B cell (primary cell): ENCODE measurements at places on chromosomes 5 and 9.

GRCh38 chr5:103490030-103490739 is 72.4 kb downstream of the NUDT12 start:
- H3K36me3 ChIP-seq: no peaks in the 10 kb centered on the region
- H3K4me1 ChIP-seq: no peaks in the 10 kb centered on the region

DNA sequence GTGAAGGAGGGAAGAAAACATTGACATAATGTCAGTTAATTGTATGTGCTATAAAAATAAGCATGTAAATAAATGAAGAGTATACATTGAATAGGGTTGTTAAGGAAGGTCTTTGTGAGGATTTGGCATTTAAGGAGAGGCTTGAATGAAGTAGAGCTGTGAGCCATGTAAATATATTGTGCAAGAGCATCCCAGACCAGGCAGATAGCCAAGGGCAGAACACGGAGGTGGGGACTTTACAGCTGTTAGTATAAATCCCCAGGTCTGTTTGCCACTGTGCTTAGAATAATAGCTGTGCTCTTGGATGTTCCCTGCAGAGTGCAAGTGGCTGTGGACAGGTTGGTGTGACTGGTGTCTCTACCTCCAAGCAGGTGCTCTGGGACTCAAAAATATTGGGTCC is 211.7 kb downstream of the LRRC70 start:
- no peak overlapping the region for H3K4me3 ChIP-seq
- no peaks in the 10 kb centered on the region for H3K36me3 ChIP-seq
- H3K4me1 ChIP-seq: no peaks in the 10 kb centered on the region
- no peak overlapping the region for H3K27ac ChIP-seq

DNA sequence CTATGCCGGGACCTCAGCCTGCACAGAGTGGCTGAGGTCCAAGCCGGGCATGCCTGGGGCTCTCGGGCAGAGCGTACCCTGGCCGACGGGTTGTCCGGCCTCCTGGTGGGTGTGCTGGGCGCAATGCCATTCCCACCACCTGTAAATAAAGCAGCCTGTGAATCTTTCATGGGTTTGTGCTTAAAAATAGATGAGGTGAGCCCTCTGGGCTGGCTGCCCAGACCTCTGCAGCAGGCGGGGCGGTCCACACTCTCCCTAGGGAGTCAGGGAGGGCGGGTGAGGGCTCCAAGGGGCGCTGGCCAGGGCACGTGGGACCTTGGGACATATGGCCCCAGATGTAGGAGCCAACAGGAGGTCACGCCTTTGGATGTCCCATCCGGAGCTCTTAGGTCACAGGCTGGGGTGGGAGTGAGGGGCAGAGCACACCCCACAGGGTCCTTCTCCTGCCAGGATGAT is 3.6 kb upstream of the AGPAT2 start:
- peaks cover 21% of the 10 kb centered on the region for H3K4me1 ChIP-seq
- no peaks in the 10 kb centered on the region for H3K27me3 ChIP-seq
- no peaks in the 10 kb centered on the region for H3K36me3 ChIP-seq

- peaks cover 44% of the 10 kb centered on the region for H3K4me1 ChIP-seq
- no peak overlapping the region for H3K4me3 ChIP-seq
- peak overlapping the region; percentile 32 for H3K27ac ChIP-seq
- H3K27me3 ChIP-seq: no peaks in the 10 kb centered on the region
- no peaks in the 10 kb centered on the region for H3K36me3 ChIP-seq
Measured at GRCh38 chr9:3473405-3473804, 52.4 kb downstream of the RFX3 start.

DNA sequence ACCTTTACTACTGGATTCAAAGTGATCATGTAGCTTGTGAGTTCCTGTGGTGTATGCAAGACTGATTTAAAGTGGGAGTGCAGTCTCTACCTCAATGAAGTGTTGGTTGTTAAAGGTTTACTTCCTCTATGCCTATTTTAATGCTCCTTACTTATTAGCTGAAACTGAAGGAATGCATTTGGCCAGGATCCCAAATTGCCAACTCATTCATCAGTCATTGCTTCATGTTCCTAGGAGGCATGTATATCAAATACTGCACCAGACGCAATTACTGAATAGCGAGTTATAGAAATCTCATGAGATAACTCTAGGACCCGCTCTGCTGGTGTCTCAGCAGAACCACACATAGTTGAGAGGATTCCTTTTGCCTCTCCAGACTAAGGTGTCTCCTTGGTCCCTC is 143.0 kb upstream of the RPS23 start:
- no peak for DNase-seq
- H3K27ac ChIP-seq: no peak overlapping the region
- H3K4me3 ChIP-seq: no peak overlapping the region
- H3K36me3 ChIP-seq: no peaks in the 10 kb centered on the region
- no peaks in the 10 kb centered on the region for H3K4me1 ChIP-seq

- H3K27ac ChIP-seq: no peak overlapping the region
- no peak overlapping the region for H3K4me3 ChIP-seq
- peak; percentile 50 for DNase-seq
- H3K4me1 ChIP-seq: peaks cover 42% of the 10 kb centered on the region
- H3K27me3 ChIP-seq: no peaks in the 10 kb centered on the region
Measured at GRCh38 chr9:68978066-68978465, 35.8 kb downstream of the PRKACG start.
